ENCODE measurements at places on chromosomes 12 and 14.

- no peak for DNase-seq
These were observed 9.2 kb upstream of the NUAK1 start for GRCh38 chr12:106147956-106148355.

- DNase-seq, result no peak
These were observed 4.0 kb upstream of the ERP27 start for GRCh38 chr12:14942196-14942931.

- DNase-seq, result no peak
These were observed 21.8 kb downstream of the VDR start for GRCh38 chr12:47882781-47883546.

DNA sequence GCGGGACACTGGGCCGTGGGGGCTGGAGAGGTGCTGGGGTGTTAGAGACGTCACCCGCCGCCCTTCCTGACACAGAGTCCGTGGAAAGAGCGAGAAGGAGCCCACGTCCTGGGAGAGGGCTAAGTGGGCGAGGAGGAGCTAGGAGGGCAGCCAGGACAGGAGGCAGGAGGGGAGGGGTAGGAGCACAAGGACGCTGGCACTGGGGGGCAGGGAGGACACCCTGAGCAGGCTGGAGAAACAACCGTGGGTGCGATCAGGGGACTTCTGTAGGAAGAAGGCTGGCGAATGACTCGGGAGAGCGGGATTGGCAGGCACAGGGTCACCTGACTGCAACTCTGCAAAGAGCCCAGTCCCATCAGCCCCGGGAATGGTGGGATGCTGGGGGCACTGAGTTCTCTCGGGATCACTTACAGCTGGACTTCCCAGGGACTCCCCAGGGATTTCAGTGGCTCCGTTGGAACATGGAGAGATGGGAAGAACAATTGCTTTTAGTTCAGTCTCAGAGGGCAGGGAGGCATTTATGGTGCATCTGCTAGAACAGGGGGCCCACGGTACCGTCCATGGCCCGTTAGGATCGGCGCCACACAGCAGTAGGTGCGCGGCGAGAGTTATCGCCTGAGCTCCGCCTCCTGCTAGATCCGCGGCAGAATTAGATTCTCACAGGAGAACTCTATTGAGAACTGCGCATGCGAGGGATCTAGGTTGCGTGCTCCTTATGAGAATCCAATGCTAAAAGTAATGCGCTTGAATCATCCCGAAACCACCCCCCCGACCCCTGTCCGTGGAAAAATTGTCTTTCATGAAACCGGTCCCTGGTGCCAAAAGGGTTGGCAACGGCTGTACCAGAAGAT is 24.3 kb downstream of the UBR7 start:
- DNase-seq, result no peak

- no peak for DNase-seq
These were observed 639.9 kb downstream of the DIO2 start for GRCh38 chr14:79571366-79571765.

- peak; percentile 45 for DNase-seq
These were observed 41.1 kb downstream of the SYNE2 start for GRCh38 chr14:63893701-63894458.

DNA sequence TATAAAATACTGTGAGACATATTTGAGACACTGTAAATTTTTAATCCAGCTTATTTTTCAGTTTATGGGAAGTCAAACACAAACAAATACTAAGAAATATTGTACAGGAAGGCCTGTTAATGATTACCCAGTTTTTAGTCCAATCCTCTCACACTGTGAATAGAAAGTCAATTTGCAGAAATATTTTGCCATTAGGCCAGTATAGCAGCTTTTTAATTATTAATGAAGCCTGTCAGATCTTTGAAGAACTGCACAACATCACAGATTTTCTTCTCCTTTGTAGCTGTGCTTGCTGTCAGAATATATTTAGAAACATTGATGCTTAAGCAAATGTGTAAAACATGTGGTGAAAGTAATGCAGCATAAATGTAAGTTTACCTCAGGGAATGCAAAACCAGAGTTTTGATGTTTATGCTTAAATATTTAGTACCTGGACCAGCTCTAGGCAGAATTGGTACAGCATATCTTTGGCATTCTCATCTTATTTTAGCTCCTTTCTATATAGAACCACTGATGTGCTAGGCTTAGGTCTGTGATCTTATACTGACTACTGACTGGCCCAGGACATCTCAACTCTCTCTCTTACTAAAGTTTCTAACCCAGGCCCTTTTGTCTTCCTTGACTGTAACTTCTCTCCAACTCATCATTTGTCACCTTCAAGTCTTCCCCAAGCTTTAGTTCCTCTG is 230.8 kb upstream of the NAV3 start:
- DNase-seq, result no peak

DNA sequence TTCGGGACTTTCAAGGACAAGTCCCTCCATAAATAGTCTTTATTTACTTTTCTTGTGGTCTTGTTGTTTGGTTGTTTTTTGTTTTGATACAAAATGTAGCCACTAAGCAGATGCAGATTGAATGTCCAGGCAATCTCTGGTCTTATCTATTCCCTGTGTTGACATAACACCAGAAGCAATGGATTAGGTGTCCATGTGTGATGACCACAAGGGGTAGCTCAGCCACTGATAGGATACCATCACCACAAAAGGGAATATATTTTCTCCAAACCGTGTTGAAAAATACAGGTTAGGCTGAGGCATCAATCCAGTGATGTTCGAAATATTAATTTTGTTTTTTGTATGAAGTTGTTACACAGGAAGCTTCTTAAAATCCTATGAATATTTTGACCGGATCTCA is 196.3 kb downstream of the EPS8 start:
- DNase-seq, result no peak

- DNase-seq, result no peak
These were observed 757 bp downstream of the SLC25A3 start for GRCh38 chr12:98594050-98594835.

GRCh38 chr12:24280056-24280842 is 330.8 kb upstream of the SOX5 start:
- no peak for DNase-seq

DNA sequence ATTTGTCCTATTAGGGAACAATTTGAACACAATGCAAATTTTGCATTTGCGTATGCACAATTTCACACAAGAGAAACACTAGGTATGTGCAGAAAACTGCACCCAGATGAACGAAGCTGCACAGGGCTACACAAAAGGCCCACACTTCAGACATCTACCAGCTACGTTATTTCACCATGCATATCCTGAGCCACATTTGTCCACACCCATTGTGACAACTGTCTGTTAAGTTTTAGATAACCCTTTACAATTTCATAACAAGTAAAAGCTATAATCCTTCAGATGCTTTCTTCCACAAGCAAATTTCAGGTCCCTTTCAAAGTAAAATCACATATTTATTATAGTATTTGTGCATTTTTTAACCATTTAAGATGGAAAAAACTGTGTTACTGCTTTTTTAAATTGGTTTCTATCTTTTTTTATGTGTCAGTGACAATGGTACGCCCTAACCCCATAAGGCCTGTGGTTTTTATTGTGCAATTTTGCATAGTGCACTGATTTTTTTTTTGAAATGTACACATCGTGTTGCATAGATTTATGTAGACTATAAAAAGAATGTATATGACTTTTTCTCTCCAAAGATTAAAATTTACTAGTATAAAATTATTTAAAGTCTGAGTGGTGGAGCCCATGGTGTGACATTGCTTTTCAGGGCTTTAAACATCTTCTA is 87.8 kb upstream of the BTG1 start:
- DNase-seq, result no peak

DNA sequence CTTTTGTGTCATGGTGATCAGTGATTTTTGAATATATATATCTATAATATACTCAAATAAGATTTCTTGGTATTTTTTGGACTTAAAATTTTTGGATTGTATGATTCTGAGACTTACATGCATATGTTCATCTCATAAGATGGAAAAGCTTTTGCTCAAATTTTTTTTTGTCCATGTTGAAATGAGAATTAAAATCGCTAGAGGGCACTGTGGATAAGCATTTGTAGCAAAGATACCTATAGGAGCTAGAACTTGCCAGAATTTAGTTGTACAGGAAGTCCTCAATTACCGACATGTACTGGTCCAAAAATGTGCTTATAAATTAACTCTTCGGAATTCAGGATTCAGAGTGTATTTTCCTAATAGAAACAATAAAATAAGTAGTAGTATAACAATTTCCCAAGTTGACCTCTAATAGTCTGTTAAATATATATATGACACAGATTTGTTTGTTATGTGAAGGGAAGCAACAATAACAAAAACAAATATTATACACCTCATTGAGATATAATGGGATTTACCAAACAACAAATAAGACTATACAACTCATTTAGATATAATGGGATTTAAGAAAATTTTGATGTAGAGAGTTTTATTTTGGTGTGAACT is 179.6 kb downstream of the TMEM117 start:
- peak; percentile 20 for DNase-seq

DNA sequence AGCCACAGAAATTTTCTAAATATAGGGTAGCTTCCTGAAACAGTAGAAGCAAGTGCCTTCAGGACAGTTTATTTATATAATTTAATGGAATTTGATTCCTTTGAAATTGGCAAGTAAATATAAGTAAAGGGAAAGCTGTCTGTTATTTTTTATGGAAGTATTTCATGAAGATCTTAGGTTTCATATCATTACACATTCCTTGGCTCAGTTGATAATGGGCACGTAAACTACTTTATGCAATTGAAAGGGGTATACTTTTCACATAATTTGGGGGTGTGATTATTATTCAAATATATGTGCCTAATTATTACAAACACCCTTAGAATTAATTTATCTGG is 71.1 kb upstream of the RAP1B start:
- no peak for DNase-seq

DNA sequence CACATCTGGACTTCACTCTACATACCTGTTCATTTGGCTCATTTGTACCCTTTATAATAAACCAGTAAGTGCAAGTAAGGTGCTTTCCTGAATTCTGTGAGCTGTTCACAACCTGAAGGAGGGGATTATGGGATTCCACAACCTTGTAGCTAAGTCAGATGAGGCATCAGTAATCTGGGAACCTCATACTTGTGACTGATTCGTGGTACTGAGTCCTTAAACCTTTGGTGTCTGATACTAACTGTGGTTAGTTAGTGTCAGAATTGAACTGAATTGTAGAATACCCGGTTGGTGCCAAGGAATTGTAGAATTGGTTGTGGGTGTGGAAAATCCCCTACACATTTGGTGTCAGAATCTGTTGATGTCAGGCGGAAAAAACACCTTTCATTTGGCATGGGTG is 83.4 kb downstream of the TMX1 start:
- no peak for DNase-seq

- peak; percentile 18 for DNase-seq
These were observed 100.8 kb downstream of the PPM1A start for GRCh38 chr14:60349663-60350365.

- DNase-seq, result no peak
These were observed 44.2 kb downstream of the CCDC91 start for GRCh38 chr12:28234444-28234843.

- DNase-seq, result no peak
These were observed 132.7 kb upstream of the EEA1 start for GRCh38 chr12:93061473-93062419.

DNA sequence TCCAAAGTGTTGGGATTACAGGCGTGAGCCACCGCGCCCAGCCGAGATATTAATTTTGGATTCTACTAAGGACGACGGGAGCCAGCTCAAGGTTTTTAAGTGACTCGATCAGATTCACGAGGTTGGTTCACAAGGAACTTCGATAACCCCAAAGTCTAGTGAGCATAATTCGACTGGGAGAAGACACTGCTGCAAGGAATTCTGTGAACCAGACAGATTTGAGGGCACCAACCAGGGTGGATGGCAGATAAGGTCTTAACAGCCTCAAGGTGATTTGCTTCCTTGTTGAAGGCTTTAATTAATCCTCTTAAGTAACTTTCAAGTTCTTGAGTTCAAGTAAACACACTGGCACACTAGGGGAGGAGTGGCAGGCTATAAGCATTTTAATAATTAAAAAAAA is 1.1 kb upstream of the KLHDC2 start:
- no peak for DNase-seq

- no peak for DNase-seq
These were observed 115.4 kb downstream of the GCH1 start for GRCh38 chr14:54787261-54787660.

DNA sequence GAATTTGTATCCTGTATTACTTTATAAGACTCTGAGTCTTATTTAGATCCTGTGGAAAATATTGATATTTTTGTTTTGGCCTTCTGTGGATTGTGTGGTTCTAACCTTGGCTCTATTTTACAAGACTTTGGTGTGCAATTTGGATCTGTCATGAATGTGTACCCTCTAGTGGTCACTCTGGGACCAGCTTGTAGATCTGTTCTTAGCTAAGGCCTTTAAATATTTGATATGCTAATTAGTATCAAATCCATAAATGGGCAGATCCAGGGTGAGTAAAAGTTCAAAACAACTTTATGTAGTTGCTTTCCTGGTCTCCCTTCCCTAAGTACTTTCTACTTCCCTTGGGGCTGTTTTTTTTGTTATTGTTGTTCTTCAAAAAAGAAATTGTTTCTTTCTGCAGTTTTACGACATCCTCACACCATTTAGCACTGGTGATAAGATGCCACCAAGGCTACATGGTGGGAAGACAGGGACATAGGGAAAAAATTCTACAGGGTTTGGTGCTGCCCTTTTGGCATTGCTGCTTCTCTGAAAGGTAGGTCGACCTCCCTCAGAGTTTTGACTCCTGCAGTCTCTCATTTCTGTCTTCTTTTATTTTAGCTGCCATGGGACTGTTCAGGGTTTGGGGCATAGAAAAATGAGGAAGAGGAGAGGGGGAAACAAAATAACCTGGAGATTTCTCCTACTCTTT is 238.5 kb downstream of the GPHN start:
- peak; percentile 32 for DNase-seq

- no peak for DNase-seq
These were observed 2.2 kb downstream of the PLEKHG6 start for GRCh38 chr12:6312529-6313325.

- no peak for DNase-seq
These were observed 468.5 kb downstream of the ETNK1 start for GRCh38 chr12:23093488-23093887.

DNA sequence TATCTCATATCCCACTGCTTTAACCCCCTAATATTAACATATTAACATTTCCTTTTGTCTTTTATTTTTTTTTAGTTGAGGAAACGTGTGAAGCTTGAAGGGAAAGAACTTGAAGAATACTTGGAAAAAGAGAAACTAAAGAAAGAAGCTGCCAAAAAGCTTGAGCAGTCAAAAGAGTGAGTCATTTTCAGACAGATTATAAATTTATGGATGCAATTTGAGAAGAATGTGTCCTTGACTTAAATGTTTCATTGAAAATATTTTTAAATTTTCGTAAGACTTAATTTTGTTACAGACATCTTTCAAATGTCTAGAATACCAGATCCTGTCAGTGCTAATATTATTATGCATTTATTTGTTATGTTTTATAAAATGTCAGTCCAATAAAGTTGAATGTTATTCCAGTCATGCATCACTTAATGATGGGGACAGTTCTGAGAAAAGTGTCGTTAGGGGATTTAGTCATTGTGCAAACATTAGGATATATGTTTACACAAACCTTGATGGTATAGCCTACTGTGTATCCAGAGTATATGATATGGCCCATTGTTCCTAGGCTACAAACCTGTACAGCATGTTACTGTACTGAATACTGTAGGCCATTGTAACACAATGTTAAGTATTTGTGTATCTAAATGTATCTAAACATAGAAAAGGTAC is 32.6 kb downstream of the CPSF2 start:
- no peak for DNase-seq

- no peak for DNase-seq
These were observed 23.1 kb upstream of the STRAP start for GRCh38 chr12:15859116-15859515.

- DNase-seq, result no peak
These were observed 18.0 kb downstream of the CBX5 start for GRCh38 chr12:54261815-54262402.

GRCh38 chr14:71448431-71449315 is 483.6 kb upstream of the RGS6 start:
- no peak for DNase-seq
